Testis (tissue), 5 donors: ENCODE measurements at places on chromosomes 12 and 14. TPM values are rescaled to one million over a fixed set of nuclear protein-coding genes. Genes with fewer than 3 reads are reported as not detected.

GRCh38 chr14:56004786-56005185 lies 113.4 kb upstream of the PELI2 start:
- no peak overlapping the region for H3K4me3 ChIP-seq
- H3K27me3 ChIP-seq, result no peaks in the 10 kb centered on the region
- H3K27ac ChIP-seq, result peak overlapping the region; percentile 53
- no peaks in the 10 kb centered on the region for H3K4me1 ChIP-seq
- no peaks in the 10 kb centered on the region for H3K36me3 ChIP-seq
- peak; percentile 58 for DNase-seq

GRCh38 chr12:110466791-110467190 lies 1.3 kb downstream of the GPN3 start:
- H3K27ac ChIP-seq, result no peak overlapping the region
- H3K27me3 ChIP-seq, result no peaks in the 10 kb centered on the region
- DNase-seq, result no peak
- no peak overlapping the region for H3K4me3 ChIP-seq
- peaks cover 10% of the 10 kb centered on the region for H3K4me1 ChIP-seq

- no peak overlapping the region for H3K4me3 ChIP-seq
- H3K27me3 ChIP-seq, result no peaks in the 10 kb centered on the region
- H3K27ac ChIP-seq, result peak overlapping the region; percentile 50
- peaks cover 18% of the 10 kb centered on the region for H3K4me1 ChIP-seq
- DNase-seq, result peak; percentile 25
Measured at GRCh38 chr12:93177208-93178153, 200.2 kb upstream of the NUDT4 start.

- no peak overlapping the region for H3K4me3 ChIP-seq
- H3K36me3 ChIP-seq, result no peaks in the 10 kb centered on the region
- no peaks in the 10 kb centered on the region for H3K27me3 ChIP-seq
- H3K27ac ChIP-seq, result no peak overlapping the region
- H3K4me1 ChIP-seq, result no peaks in the 10 kb centered on the region
- no peak for DNase-seq
Measured at GRCh38 chr12:1890810-1891209, 27.6 kb downstream of the CACNA2D4 start.

DNA sequence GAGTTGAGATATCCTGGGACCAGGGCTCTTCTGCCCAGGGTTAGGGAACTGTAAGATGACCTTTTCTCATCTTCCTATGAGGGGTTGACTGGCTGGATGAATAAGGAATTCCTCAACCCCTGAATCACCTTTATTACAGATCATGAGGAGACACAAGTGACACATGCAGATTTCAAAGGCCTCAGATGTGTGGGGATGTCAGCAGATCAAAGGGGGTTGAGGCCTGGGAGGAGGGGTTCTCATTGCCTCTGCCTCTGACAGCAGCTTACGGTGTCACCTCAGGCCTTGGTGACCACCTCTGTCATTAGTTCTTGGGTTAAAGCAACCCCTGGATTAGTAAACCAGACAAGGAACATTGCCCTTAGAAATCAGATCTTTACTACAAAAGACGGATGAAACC lies 2.1 kb upstream of the KRT72 start:
- H3K36me3 ChIP-seq, result no peaks in the 10 kb centered on the region
- H3K27me3 ChIP-seq, result no peaks in the 10 kb centered on the region
- H3K27ac ChIP-seq, result no peak overlapping the region
- no peak for DNase-seq
- no peak overlapping the region for H3K4me3 ChIP-seq

DNA sequence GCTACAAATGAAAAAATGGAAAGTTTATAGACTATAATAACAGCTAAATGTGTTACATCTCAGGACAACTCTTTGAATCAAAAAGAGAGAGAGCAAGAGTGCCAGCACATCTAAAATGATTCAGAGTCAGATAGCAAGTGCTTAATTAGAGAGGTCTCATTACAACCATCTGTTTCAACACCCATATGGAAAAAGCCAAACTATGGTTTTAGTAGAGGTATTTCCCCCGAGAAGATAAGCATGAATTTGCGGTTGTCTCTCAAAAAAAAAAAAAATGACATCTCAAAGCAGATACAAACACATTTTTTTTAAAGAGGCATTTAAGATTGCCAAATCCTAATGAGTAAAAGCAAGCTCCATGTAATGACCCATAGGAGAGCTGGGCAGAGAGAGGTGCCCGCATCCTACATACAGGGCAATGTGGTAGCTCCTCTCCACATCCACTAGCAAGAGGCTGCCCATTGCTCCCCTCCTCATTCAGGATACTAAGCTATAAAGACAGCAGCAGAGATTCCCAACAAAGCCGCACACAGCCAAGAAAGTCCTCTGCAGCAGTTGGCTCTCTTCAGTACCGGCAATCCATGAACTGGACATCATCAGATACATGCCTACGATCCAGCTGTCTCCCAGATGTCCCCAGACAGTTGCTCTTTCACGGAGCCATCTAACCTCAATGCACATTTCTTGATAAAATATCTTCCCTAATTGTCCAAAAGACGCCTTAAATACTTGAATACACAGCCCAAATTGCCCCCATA lies 100.4 kb downstream of the EFCAB11 start:
- H3K36me3 ChIP-seq, result no peaks in the 10 kb centered on the region
- no peaks in the 10 kb centered on the region for H3K4me1 ChIP-seq
- DNase-seq, result no peak
- no peak overlapping the region for H3K27ac ChIP-seq
- H3K27me3 ChIP-seq, result no peaks in the 10 kb centered on the region
- H3K4me3 ChIP-seq, result no peak overlapping the region

DNA sequence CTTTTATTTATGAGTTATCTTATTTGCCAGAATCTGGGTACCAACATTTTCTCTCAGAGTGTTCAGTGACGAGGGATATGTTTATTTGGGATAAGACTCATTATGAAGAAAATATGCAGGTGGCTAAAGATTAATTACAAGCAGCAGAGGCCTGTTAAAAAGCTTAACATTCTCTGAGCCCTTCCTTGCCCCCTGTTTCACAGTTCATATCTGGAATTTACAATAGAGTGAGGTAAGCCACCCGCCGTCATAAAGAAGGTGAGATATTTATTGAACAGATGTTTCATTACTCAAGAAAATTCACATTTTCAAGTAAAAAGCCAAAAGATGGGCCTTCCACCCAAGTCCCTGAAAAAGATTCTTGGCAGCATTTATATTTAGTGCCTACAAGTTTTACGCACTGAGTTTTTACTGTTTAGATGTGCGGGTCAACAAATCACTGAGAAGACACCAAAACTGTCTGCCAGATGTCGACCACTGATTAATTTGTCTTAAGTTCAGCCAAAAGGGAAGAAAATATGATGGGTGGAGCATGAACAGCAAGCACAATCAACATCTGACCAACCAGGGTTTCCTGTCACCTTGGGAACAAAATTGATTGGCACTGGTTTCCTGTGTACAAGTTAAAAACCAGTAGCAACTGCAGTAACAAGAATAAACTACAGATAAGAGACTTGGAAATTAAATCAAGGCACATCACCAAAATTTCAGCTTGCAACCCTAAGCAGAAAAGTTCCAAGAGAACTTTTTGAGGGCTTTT lies 85.5 kb upstream of the PTPRB start:
- no peak overlapping the region for H3K27ac ChIP-seq
- no peaks in the 10 kb centered on the region for H3K4me1 ChIP-seq
- H3K27me3 ChIP-seq, result no peaks in the 10 kb centered on the region
- DNase-seq, result no peak

DNA sequence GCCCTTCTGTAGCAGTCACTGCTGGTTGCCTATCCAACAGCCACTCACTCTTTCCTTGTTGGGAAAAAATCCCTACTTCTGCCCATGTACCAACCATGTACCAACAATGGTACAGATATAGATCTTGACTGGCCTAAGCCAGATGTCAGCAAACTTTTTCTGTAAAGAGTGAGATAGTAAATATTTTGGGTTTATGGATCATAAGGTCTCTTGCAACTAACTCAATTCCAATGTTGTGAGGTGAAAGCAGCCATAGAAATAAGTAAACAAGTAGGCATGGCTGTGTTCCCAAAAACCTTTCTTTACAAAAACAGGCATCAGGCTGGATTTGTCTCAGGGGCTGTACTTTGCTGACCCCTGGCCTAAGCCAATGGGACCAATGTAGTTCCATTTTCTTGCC lies 73.5 kb downstream of the ARMH4 start:
- no peaks in the 10 kb centered on the region for H3K27me3 ChIP-seq
- H3K4me1 ChIP-seq, result no peaks in the 10 kb centered on the region
- DNase-seq, result no peak
- no peak overlapping the region for H3K27ac ChIP-seq

- no peak overlapping the region for H3K4me3 ChIP-seq
- H3K4me1 ChIP-seq, result peaks cover 11% of the 10 kb centered on the region
- no peak overlapping the region for H3K27ac ChIP-seq
- H3K36me3 ChIP-seq, result no peaks in the 10 kb centered on the region
Measured at GRCh38 chr14:61719344-61720293, 24.3 kb downstream of the HIF1A start.

The BMAL2 gene
- 3.7 TPM for total RNA-seq

The KRT5 gene
- total RNA-seq, result 1.1 TPM

The GLIPR1L1 gene
- total RNA-seq, result 1.9 TPM
